ENCODE measurements at places on chromosomes 1 and 21.

- DNase-seq: peak; percentile 52
Measured at GRCh38 chr1:17531682-17532487, 7.6 kb upstream of the ARHGEF10L start.

GRCh38 chr1:35557118-35557610 lies at the start of gene KIAA0319L:
KIAA0319L (minus strand) TSS chr1:35557403; CDS start chr1:35554491, 2,912 bp downstream.
- peak; percentile 71 for DNase-seq

DNA sequence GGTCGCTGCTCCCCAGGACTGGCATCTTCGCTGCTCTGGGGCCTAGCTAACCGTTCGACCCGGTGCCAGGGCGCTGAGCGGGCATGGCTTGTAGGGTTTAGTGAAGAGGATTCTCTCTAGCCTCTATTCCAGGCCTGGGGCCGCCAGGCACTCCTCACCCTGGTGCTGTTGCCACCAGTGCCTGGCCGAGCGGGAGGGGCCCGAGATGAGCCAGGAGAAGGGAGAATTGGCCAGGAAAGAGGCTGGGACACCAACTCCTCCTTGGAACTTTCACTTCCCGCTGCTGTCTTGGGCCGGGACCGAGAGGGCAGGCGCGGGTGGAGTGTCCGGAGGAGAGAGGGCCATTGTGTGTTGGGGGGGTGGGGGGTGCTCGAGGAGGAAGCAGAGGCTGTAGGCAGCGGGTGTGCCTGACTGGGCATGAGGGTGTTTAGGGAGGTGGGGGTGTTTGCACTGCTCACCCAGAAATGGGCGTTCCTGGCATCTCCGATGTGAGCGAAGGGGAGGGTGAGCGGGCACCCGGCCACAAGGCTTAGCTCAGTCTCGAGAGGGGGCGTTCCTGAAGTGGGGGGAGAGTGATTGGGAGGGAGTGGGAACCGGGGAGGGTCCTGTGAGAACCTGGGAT lies 772 bp downstream of the ADAM15 start:
- peak; percentile 67 for DNase-seq

- DNase-seq: no peak
Measured at GRCh38 chr1:172219966-172220365, 200.5 kb upstream of the C1orf105 start.

DNA sequence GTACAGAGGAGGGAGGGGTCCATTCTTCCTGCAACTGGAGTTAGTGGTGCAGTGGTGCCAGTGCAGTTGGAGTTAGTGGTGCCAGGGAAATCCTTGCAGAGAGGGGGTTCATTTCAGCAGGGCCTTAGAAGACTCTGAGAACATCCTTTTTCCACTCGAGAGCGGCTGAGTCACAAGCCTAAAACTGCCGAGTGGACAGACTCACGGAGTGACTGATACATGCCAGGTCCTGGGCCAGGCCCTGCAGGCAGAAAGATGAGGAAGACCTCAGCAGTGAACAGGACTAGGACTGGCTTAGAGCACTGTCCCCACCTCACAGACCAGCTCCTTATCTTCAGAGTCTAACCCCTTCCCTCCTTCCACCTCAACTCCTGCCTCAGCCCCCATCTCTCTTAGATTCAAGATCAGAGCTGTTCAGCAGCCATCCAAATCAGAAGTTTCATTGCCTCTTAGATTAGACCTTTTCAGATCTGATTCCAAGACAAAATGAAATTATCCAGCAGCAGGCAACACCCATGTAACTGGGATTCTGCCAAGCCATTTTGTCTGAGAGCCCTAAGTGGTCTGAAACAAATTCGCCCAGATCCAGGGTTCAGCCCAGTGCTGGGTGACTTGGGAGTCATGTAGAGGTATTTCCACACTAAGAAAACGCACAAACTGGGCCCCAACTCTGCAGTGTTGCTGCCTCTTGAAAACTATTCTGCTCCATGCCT lies 12.7 kb upstream of the IKBKE start:
- DNase-seq: no peak

All from A172 (cell line).